ENCODE measurements at places on chromosomes 11 and 22.

DNA sequence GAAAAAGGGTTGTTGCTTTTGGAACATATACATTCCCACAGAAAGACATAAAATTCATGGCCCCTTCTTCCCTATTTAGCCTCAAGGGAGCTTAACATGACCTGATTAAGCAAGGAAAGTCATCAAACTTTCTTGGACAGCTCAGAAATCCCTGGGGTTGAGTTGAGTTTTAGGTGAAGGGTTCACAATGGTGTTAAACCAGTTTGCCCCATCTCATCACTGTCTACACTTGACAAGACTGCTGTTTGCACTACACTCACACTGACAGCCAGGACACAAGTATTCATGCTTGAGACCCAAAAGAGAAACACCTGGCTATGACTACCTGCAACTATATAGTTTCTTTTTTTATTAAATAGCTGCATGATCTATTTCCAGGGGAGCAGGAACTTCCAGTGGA is 209.8 kb upstream of the TMEM45B start:
- DNase-seq, result no peak

DNA sequence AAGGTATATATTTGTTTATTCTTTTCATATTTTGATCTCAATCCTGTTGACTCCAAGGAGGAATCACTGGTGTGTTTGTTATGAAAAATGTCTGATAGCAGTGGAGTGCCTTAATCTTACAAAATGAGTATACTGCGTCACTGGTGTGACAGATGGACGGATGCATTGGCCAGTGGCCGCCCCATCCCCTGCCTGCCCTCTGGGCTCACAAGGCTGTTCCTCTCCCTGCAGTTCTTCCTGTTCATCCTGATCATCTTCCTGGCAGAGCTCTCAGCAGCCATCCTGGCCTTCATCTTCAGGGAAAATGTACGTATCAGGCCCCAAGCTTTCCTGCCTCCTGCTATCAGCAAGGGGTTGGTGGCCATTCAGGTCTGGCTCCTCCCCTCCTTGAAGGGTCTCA is 32.9 kb downstream of the TP53I11 start:
- DNase-seq, result no peak

GRCh38 chr22:22446517-22446916 is 62.0 kb downstream of the ZNF280B start:
- DNase-seq, result no peak

DNA sequence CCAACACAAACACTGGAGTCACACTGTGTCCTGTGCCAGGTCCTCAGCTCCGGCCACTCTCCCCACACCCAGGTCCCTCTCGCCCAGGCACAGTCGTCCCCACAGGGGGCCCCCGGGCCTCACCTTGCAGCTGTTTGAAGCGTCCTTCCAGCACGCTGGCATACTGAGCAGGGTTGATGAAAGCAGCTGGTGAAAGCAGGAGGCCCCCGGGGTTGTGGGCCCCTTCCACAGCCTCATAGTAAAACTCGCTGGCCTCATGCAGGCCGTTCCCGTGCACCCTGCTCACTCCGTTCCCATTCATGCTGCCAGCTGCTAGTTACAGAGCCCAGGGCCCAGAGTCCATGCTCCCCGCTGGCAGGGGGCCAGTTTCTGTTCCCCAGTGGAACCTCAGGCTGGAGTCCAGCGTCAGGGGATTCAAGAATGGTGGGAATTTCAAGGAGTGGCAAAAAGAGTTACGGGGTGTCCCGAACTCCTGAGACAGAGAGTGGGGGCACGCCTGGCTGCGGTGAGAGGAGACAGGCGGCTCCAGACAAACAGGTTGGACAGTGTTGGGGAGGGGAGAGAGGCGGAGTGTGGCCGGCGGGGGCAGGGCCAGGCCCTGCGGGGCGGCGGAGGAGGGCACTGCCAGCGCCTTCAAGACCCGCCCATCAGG is 10.6 kb downstream of the SPTBN2 start:
- DNase-seq, result no peak

GRCh38 chr11:125073616-125074483 is 10.7 kb downstream of the SLC37A2 start:
- no peak for DNase-seq

DNA sequence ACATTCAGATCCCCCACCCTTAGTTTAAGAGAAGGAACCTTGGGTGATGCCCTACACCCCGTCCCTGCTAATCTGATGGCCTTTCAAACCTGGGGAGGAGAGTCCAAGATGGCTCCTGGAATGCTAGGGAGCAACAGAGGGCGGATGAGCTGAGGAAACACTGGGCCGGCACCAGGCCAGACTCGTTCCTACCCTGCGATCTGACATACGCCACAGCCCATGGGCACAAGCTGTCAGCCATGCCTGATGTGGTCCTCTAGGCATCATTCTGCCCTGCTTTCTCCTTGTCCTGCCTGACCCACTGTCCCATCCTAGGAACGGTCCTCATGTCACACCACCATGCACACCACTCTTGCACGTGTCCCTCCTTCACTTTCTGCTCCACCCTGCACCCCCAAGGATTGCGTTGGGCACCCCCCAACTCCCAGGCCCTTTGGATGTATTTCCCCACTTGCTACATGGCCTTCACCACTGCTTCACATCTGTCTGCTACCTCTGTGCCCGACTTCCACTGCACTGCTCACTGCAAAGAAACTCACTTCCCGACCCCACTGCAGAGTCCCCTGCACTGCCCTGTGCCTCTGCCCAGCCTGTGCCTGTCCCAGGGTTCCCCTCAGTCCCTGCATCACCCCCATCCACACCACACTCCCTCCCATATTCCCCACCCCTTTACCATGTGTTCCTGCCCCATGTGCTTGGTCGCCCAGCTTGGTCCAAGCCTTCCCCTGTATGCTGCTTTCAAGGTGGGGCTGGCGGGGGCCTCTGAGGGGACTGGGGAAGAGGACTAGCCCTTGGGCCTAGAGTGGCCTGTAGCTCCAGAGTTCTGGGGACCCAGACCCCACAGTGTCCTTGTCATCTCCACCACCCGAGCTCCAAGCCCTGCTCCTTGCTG is 29.2 kb downstream of the USP35 start:
- DNase-seq, result no peak

DNA sequence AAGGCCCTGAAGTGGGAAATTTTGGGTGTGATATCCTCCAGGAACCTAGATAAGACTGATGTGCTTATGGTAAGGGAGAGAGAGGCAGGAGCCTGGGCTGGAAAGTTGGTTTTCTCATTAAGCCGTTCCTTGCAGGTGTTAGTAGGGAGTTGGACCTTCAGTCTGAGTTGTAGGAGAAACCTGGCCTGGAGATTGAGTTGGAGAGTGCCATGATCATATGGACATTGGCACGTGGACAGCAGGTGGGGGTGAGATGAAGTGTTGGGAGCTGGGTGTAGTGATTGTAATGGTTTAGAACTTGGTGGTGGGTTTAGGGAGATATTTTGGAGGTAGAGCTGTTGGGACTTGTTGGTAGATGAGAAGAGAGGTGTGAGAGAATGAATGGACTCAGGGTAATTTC is 4.9 kb downstream of the PPP6R2 start:
- DNase-seq, result no peak

GRCh38 chr11:128643661-128644317 is 50.1 kb upstream of the FLI1 start:
- DNase-seq, result no peak

DNA sequence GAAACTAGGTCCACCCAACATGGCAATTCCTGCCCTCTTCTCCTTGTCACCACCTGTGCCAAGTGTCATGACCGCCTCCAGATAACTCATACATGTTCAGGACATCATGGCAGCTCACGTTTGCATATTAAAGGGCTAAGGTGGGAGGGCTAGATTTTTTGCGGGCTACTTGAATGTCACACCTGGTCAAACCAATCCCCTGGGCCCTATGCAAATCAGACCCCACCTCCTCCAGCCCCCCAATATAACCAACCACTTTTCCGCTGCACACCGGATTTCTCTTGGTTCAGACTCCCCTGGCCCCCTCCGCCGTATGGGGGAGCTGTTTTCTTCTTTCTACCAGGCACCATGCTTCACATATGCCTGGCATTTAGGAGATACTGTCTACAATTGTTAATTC is 12.6 kb downstream of the UPB1 start:
- no peak for DNase-seq

- DNase-seq, result no peak
Measured at GRCh38 chr11:19954899-19955298, 205.4 kb downstream of the DBX1 start.

DNA sequence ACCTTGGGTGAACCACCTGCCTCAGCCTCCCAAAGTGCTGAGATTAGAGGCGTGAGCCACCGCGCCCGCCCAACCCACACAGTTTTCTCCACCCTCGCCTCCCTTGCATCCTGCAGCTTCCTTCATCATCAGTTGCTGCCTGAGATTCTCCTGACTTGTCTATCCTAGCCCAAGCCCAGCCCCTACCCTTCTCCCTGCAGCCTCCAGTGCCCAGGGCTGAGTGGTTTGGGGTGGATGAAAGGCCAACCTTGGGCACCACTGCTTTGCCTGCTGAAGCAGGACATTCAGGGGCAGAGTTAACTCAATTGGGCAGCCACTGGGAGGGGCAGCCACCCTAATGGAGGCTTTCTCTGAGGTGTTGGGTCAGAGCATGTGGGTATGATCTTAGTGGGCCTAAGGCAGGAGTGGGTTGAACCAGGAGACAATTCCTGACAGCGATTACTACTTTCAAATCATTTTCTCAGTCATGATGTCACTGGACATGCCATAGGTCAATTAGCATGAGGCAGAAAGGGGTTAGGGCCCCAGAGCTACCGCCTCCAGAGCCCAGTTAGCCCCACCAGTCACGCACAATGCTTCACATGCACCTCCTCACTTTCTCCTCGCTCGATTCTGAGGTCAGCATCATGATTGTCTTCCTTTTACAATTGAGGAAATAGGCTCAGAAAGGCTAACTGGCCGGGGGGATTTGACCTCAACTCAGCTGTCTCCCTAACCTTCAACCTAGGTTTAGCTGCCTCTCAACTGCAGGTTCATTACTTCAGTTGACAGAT is 1.0 kb upstream of the FKBP2 start:
- DNase-seq, result no peak

GRCh38 chr22:42074132-42074811 is at the start of gene PHETA2:
Gene PHETA2 (plus strand): TSS chr22:42074248. CDS start chr22:42077294, 3,046 bp downstream.
- DNase-seq, result no peak

Data from NCI-H446 treated with DMSO at 0.1 percent for 48 hours (cell line).